ENCODE measurements at places on chromosomes 5 and 9. TPM values are rescaled to one million over a fixed set of nuclear protein-coding genes. Genes with fewer than 3 reads are reported as not detected.
A peak's percentile ranks its signal among the peaks of the same experiment; 100 is the strongest.

DNA sequence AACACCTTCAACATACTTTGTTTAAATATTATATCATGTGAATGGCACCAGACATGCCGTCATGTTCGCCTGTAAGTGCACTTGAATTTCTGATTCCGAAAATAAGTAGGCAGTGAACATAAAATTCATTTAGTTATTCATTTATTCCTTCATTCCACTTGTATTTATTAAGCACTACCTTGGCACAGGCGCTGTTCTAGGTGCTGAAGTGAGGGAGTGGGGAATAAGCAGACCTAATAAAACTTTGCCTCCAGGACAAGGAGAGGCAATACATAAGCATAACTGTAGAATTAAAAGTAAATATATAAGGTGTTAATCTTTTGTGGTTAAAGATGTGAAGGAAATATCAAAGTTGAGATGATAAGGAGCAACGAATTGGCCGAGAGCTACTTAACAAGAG is 297.4 kb downstream of the TENT4A start:
- H3K27ac ChIP-seq, result no peak overlapping the region
- no peaks in the 10 kb centered on the region for H3K4me1 ChIP-seq
- DNase-seq, result no peak

- peak overlapping the region; percentile 48 for H3K4me3 ChIP-seq
- H3K4me1 ChIP-seq, result peaks cover 55% of the 10 kb centered on the region
- peak overlapping the region; percentile 95 for H3K27ac ChIP-seq
- peak; percentile 84 for DNase-seq
Measured at GRCh38 chr5:75566710-75567309, 44.4 kb upstream of the ANKDD1B start.

GRCh38 chr9:35700031-35700430 is 10.3 kb upstream of the TPM2 start:
- DNase-seq, result no peak
- no peak overlapping the region for H3K27ac ChIP-seq
- H3K36me3 ChIP-seq, result peaks cover 30% of the 10 kb centered on the region
- H3K27me3 ChIP-seq, result no peaks in the 10 kb centered on the region
- peaks cover 1% of the 10 kb centered on the region for H3K4me1 ChIP-seq

DNA sequence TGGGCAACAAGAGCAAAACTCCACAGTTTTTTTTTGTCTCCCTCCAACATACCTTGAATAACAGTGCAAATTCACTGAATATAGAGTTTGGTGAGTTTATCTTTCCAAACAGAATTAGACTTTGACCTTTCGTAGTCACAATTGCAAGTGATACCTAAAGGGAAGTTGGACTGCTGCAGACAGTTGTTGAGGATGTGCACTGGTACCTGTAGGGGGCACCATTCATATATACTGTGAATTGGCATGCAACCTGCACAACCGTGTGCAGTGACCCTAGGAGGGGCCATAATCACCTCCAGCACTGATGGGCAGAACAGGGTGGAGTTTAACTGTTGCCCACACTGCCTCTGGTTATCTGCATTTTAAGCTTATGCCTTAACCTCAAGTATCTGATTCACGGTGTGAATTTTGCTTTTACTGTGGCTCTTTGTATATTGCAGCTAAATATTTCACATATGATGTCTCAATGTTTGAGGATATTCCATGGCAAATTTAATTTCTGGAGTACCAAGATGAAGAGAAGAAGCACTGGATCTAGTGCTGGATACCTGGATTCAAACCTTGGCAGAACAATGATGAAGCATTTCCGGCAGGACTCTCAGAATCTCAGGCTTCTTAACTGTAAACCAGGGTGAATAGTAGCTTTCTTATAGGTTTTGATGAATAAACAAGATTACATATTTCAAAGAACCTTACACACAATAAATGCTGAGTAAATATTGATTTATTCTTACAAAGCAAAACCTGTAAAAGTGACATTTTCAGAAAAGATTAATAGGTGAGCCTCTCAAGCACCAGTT is 144.3 kb downstream of the ACTBL2 start:
- H3K36me3 ChIP-seq, result no peaks in the 10 kb centered on the region
- peak; percentile 31 for DNase-seq
- no peak overlapping the region for H3K27ac ChIP-seq
- H3K4me1 ChIP-seq, result no peaks in the 10 kb centered on the region
- no peak overlapping the region for H3K4me3 ChIP-seq

- no peak overlapping the region for H3K4me3 ChIP-seq
- peaks cover 2% of the 10 kb centered on the region for H3K27me3 ChIP-seq
- H3K27ac ChIP-seq, result no peak overlapping the region
Measured at GRCh38 chr9:83041771-83042170, 21.2 kb downstream of the RASEF start.

GRCh38 chr9:81896070-81896469 is 32.2 kb upstream of the SPATA31D4 start:
- H3K27me3 ChIP-seq, result no peaks in the 10 kb centered on the region
- no peak for DNase-seq
- no peak overlapping the region for H3K4me3 ChIP-seq
- H3K4me1 ChIP-seq, result no peaks in the 10 kb centered on the region

- DNase-seq, result no peak
- H3K4me3 ChIP-seq, result no peak overlapping the region
- H3K36me3 ChIP-seq, result no peaks in the 10 kb centered on the region
Measured at GRCh38 chr9:18126831-18127498, 347.0 kb upstream of the ADAMTSL1 start.

DNA sequence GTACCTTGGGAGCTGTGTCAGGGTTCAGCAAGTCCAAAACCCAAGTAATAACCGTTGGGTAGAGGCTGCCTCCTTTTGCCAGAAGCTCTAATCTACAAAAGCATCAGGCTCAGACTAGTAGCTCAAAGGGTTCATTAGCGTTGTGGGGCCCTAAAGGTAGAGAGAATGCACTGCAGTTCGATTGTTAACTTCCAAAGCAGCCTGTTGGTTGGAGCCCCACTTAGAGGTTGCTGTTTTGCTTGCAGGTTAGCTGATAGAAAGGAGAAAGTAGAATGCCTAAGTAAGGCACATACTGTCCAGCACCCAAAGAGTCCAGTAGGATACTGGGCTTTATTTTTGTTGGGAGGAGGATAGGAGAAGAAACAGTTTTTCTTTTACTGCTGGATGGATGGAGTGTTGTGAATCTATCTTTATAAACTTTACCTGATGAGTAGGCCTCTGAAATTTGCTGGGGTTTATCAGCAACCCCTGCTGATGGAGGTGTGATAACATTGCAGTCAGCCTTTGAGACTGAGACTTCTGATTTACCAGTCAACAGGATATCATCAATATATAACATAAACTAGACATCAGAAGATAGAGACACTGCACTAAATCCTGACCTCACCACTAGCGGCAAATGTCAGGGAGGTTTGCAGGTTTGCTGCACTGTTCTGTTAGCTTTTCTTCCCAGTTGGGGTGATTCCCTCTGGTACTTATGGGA is 34.8 kb downstream of the ZNF131 start:
- no peak overlapping the region for H3K4me3 ChIP-seq
- no peak overlapping the region for H3K27ac ChIP-seq
- no peaks in the 10 kb centered on the region for H3K27me3 ChIP-seq

DNA sequence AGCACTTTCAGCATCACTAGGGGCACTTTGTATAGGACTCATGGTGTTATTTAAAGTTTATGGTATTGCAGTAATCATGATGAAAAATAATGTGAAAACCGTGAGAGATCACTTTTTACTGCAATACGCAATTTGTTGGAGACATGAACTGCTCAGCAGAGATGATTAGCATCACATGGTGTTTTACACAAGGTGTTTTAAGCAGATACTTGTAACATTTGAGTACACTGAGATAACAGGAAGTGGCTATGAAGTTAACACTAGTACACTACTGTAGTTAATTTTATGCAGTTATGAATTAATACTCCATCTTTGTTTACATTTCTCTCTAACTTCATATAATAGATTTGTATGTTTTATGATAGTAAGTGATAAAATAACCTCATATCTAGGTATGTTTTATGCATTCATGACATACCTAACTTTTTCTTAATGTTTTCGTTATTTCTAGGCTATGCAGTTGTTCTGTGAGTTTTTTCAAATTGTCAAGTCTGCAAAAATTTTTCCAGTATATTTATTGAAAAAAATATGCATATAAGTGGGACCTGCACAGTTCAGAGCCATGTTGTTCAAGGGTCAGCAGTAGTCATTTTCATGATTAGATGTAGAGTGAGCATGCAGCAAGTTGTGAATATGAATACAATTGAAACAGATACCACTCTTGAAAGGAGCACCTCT is 13.0 kb downstream of the SUB1 start:
- no peaks in the 10 kb centered on the region for H3K27me3 ChIP-seq
- peak overlapping the region; percentile 34 for H3K27ac ChIP-seq
- H3K36me3 ChIP-seq, result peaks cover 57% of the 10 kb centered on the region
- H3K4me3 ChIP-seq, result no peak overlapping the region

DNA sequence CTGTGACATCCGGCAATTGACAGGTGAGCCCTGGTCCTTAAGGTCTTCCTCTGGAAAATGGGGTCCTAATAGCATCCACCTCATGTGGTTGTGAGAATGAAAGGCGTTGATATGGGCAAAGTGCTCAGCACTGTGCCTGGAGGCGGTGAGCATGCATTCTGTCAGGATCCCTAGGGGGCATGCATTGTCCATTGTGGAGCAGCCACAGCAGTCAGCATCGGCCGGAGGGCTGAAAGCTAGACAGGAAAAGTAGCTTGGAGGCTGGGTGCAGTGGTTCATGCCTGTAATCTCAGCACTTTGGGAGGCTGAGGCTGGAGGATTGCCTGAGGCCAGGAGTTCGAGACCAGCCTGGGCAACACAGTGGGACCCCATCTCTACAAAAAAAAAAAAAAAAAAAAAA is 122.2 kb downstream of the LHX2 start:
- H3K27me3 ChIP-seq, result peaks cover 2% of the 10 kb centered on the region
- H3K4me3 ChIP-seq, result no peak overlapping the region
- no peaks in the 10 kb centered on the region for H3K4me1 ChIP-seq
- DNase-seq, result peak; percentile 56

DNA sequence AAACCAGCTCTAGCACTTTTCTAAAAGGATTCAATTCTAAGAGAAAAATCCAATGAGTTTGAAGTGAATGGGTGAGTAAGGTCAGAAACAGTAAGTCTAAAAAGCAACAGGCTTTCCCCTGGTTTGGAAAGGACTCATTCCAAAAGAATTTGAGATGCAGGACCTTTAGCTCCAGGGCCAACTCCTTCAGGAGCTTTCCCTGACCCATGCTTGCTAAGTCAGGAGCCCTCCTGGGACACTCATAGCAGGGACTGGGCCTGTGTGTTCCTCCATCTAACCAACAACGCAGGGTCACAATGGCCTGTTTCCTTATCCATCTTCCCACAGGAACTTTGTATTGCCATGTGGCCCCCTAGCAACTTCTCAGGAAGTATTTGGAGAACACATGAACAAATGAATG is 198.8 kb downstream of the FRMD3 start:
- peaks cover 1% of the 10 kb centered on the region for H3K4me1 ChIP-seq
- peaks cover 2% of the 10 kb centered on the region for H3K36me3 ChIP-seq
- no peak overlapping the region for H3K27ac ChIP-seq
- no peak overlapping the region for H3K4me3 ChIP-seq
- DNase-seq, result no peak
- H3K27me3 ChIP-seq, result no peaks in the 10 kb centered on the region

GRCh38 chr5:33810491-33811120 is 81.2 kb downstream of the ADAMTS12 start:
- H3K4me1 ChIP-seq, result peaks cover 7% of the 10 kb centered on the region
- no peak for DNase-seq
- no peak overlapping the region for H3K4me3 ChIP-seq
- H3K36me3 ChIP-seq, result no peaks in the 10 kb centered on the region
- no peak overlapping the region for H3K27ac ChIP-seq

DNA sequence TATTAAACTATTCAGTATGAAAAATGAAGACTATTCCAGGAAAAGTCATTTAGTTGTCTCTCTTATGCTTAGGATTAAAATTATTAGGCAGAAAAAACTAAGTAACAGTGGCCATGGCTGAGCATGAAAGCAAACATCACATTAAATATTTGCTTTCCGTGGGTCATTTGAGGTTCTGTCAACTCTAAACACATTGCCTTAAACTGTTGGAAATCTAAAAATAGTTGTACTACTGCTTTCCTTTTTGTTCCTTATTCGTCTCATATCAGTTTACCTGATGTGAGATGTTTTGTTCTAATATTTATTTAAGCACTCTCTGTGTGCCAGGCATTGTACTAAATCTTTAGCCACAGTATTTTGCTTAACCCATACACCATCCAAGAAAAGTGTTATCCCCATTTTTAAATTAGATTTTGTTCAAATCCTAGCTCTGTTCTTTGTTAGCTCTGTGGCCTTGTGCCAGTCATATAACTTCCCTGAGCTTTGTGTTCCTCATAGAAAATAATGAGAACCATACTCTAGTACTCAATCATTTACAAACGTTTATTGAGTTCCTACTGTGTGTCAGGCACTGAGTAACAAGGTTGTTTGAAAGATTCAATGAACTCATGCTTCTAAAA is 18.7 kb upstream of the ZNF608 start:
- no peaks in the 10 kb centered on the region for H3K4me1 ChIP-seq
- H3K4me3 ChIP-seq, result no peak overlapping the region
- peaks cover 4% of the 10 kb centered on the region for H3K27me3 ChIP-seq
- no peaks in the 10 kb centered on the region for H3K36me3 ChIP-seq
- H3K27ac ChIP-seq, result no peak overlapping the region

DNA sequence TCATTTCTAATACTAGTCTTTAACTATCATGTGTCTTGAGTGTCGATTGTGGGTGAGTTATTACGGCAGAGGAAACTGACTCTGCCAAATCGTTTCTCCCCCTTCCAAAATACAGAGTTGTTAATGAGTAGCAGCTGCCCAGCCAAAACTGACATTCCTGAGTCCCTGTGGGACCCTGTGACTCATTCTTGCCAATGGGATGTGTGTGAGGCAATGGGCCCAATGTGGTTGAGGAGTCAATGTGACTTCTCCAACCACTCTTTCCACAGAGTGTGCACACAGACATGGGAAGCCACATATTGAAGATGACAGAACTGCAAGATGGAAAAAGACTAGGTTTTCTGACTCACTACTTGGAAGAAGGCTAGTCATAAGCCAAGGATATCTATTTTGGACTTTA is 434.7 kb downstream of the DTWD2 start:
- no peaks in the 10 kb centered on the region for H3K4me1 ChIP-seq
- no peak overlapping the region for H3K27ac ChIP-seq
- H3K27me3 ChIP-seq, result no peaks in the 10 kb centered on the region
- H3K36me3 ChIP-seq, result no peaks in the 10 kb centered on the region

GRCh38 chr5:175448276-175448675 is 4.3 kb upstream of the DRD1 start:
- no peak overlapping the region for H3K4me3 ChIP-seq
- H3K36me3 ChIP-seq, result no peaks in the 10 kb centered on the region
- H3K27me3 ChIP-seq, result peaks cover 37% of the 10 kb centered on the region
- H3K4me1 ChIP-seq, result peaks cover 7% of the 10 kb centered on the region
- H3K27ac ChIP-seq, result no peak overlapping the region

ARHGEF39 gene
- 28.9 TPM for total RNA-seq

ABO gene
- not detected for total RNA-seq

FLT4 gene
- total RNA-seq, result 2.7 TPM

BAAT gene
- not detected for total RNA-seq

CRHBP gene
- 0.38 TPM for total RNA-seq

CAMK2A gene
- not detected for total RNA-seq

PCDHB3 gene
- not detected for total RNA-seq

PTGDS gene
- not detected for total RNA-seq

OTP gene
- not detected for total RNA-seq

SLC1A1 gene
- total RNA-seq, result not detected

All from activated naive CD4-positive, alpha-beta T cell treated with anti-CD3 and anti-CD28 coated beads for 36 hours (primary cell).